Common myeloid progenitor, CD34-positive (primary cell): ENCODE measurements at places on chromosomes 13 and 19.

DNA sequence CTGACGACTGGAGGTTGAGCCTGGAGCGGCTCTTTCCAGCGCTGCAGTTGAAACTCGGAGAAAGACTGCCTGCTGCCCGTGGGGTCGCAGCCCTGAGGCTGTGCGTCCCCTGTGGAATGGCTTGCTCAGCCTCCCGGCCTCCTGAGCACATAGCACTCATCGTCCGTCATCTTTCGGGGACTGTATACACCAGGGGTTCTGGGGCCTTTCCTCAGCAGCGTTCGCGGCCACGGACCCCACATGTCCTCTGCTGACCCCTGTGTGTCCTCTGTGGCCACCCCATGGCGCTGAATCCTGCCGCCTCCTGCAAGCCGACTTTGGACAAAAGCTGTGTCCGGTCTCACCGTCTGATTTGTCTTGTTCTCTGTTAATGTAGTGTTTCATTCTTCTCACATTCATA lies 20.4 kb downstream of the CUL4A start:
- no peak for DNase-seq

DNA sequence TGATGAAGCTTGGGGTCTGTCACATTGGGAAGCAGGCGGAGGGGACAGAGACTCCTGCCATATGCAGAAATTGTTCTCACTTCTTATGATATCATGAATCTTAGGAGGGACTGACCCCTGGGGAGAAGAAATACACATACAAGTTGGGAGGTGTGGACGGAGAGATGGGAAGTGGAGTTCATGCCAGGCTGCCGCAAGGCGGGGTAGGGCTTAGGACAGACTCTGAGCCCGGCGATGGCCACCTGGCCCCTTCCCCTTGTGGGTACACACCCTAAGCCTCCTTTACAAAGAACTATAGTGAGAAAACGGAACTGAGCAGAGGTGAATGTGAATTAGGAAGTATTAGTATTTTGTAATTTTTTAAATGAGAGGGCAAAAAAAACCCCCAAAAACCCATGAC lies 177.0 kb upstream of the IRS2 start:
- DNase-seq, result no peak

- DNase-seq, result no peak
Observed at GRCh38 chr19:48455171-48455907, at the start of gene KCNJ14. TSS of gene KCNJ14 (plus strand) at chr19:48455574. CDS start at chr19:48461725, 6,151 bp downstream.

DNA sequence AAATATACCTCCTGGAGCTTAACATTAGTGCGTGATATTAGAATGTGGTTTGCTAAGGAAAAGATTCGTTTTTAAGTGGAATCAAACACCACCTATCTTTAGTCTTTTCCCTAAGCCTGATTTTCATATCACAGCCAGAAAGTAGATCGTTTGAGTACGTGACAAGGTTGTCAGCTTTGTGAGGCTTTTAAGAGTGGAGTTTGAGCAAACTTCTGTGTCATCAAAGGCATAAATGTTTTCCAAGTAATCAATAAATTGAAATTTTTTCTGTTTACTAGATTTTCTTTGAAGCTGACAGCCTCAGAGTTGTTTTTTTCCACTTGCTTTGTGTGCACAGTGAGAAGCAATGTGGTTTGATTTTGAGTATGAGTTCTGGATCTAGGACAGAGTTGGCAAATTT lies 6.5 kb upstream of the ZNF331 start:
- DNase-seq, result no peak

- no peak for DNase-seq
Observed at GRCh38 chr19:47660435-47660832, 51.5 kb downstream of the BICRA start.

DNA sequence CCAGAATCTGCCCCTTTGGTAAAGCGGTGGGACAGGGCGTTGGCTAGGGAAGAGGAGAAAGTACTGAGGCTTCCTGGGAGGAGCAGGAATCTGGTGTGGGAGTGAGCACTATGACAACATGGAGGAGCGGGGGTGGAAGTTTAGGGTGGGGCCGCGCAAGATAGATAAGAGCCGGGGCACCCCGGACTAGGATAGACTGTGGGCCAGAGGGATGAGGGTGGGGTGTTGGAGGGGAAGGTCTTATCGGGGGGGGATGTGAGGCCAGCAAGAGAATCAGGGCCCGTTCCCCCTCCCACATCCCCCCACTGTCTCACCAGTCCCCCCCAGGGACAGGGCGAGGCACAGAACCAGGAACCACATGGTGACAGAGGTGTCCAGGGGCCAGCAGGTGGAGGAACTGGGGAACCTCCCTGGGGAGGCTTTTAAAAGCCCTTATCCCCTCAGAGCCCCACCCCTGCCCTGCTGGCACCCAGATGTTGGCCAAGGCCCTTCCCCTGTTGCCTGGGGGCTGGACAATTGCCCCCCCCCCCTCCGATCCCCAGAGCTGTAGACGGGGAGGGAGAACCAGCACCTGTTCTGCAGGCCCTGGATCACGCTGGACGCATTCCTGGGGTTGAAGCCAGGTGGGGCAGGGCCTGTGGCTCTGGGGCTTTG lies at the start of gene KLK1:
TSS of gene KLK1 (minus strand) at position 399 of the 654 bp plus-strand sequence. CDS start at position 360, 39 bp downstream.
- no peak for DNase-seq

- DNase-seq, result no peak
Observed at GRCh38 chr13:80121038-80121437, 219.9 kb downstream of the SPRY2 start.

DNA sequence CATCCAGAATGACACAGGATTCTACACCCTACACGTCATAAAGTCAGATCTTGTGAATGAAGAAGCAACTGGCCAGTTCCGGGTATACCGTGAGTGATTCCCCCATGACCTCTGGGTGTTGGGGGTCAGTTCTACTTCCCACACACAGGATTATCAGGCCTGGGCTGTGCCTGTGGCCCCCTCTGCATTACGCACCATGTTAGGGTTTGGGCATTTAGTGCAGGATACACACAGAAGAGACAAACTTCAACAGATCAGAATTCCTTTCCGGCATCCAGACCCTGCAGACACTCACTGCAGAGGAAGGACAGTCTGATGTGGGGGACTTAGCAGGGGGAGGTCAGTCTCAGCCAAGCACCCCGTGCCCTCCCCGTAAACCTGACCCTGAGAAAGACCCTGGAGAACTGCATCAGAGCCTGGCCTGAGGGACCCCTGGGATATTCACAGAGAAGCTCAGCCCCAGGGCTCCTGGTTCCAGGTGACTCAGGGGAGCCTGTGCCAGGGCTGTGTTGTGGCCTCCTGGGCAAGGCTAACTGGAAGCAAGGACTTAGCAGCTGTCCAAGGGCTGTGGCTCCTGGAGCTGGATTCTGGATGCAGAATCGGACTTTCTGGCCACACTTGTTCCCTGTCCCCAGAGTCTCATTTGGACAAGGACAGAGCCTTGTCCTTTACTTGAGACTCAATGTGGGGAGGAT lies 1.7 kb downstream of the CEACAM5 start:
- no peak for DNase-seq

- DNase-seq, result no peak
Observed at GRCh38 chr19:34316741-34317301, 48.2 kb upstream of the GPI start.

DNA sequence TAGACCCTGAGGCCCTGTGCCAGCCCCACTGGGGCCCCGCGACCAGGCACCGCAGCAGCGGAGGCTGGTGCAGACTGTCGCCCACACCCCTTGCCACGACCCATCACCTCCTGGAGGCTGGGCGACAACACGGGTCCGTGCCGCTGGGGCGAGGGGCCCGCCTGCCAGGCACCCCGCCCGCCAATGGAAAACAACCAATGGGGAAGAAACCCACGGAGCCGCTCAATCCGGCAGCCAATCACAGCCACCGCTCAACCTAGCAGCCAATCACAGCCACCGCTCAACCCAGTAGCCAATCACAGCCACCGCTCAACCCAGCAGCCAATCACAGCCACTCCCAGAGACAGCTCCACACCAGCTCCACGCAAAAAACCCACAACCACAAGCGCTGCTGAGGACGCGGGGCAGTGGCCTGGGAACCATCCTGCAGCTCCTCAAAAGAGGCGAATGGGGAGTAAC lies 29.7 kb downstream of the GPX4 start:
- peak; percentile 61 for DNase-seq

GRCh38 chr13:85879014-85879413 lies 79.8 kb upstream of the SLITRK6 start:
- no peak for DNase-seq

- DNase-seq, result no peak
Observed at GRCh38 chr13:75508002-75508548, 26.1 kb upstream of the TBC1D4 start.

DNA sequence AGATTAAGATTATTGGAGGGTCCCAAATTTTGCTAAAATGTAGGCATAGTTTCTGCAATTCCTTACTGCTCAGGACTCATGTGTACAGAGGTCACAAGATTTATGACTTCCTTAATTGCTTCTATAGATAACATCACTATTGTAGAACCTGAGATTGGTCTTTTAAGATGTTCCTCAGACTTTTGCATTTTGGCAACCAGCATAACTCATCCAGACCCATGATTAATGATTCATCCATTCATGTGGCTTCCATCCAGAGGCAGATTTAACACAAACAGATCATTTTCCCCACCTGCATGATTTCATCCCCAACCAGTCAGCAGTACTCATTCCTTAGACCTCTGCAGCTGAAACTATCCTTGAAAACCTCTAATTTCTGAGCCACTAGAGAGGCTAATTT lies 34.5 kb upstream of the CEACAM8 start:
- DNase-seq, result no peak

DNA sequence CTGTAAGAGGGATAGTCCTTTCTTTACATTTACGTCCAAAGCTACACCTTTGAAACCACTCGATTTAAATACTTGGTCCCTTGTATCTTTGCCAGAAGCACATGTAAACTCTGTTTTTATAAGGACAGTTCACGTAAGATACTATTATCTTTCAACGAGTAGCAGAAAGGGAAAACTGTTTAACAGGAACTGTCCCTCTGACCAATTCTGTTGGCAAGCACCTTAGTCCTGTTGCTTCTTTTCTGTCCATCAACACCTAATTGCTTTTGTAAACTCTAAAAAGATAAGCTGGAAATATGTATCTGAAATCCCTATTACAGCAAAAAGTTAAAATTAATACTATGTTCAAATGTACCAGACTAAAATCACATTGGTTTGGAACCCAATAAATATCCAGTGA lies 37.4 kb downstream of the PCDH9 start:
- DNase-seq, result no peak

- no peak for DNase-seq
Observed at GRCh38 chr19:10921910-10922637, 6.4 kb downstream of the YIPF2 start.

DNA sequence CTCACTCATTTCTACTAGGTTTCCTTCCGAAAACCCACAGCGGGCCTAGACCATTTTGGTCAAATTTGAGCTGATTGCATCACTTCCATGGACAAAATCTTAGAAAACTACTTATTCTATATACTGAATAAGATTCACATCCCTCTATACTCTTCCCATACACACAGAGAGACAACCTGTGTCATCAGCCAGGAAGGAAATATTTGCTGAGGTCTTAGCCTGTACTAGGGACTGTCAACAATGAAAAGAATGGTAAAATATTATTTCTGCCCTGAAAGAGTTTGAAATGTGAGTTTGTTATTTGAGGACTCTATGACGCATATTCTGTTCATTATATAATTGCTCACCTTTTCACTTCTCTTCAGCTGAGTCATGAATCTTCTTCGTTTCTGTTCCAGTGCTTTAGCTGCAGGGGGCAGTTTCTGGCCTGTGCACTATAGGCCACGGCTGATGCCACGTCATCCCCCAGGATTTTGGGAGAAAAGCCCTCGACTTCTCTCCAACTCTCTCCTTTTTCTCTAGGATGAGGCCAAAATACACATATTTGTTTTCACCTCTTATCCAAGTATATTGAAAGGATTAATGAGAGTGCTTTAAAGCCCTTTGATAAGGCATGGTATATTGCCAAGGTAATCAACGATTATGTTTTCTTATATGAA lies 47.7 kb downstream of the GSX1 start:
- DNase-seq, result no peak
